ENCODE measurements at places on chromosomes 2 and 18.

- no peak for DNase-seq
These were observed 66.8 kb downstream of the COA5 start for GRCh38 chr2:98541489-98541888.

- no peak for DNase-seq
These were observed 13.9 kb upstream of the SULT1C4 start for GRCh38 chr2:108363908-108364225.

- DNase-seq: peak; percentile 2
These were observed 32.7 kb upstream of the FHL2 start for GRCh38 chr2:105431367-105432043.

DNA sequence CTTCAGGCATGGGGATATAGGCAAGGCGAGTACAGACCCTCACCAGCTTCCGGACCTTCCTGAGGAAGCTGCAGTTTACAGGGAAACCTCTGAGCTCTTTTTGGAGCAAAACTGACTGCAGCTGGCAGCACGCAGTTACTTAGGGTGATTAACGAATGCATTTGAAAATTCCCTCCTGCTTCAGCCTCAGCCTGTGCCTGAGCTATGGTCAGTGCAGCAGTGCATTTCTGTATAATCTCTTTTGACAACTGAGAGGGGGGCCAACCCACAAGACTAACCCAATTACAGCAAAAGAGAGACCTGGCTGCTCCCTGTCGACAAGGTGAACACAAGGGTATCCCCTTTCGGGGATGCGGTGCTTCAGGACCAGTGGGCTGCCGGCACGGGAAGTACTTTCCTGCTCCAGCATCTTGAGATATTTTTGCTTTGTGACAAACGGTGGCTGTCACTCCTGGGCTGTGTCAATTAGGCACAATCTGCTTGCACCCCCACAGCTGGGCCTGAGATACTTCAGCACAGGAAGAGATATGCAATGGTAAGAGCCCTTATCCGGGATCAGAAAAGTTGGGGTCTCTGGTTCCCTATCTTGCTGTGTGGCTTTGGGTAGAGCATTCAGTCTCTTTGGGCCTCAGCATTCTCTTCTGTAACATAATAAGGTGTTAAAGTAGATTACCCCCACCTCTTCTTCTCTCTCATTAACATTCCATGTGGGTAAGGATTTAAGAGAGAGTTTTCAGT, 141.0 kb downstream of the TMEM17 start:
- DNase-seq: no peak

GRCh38 chr2:241111440-241111805, 9.3 kb upstream of the MTERF4 start:
- DNase-seq: no peak

DNA sequence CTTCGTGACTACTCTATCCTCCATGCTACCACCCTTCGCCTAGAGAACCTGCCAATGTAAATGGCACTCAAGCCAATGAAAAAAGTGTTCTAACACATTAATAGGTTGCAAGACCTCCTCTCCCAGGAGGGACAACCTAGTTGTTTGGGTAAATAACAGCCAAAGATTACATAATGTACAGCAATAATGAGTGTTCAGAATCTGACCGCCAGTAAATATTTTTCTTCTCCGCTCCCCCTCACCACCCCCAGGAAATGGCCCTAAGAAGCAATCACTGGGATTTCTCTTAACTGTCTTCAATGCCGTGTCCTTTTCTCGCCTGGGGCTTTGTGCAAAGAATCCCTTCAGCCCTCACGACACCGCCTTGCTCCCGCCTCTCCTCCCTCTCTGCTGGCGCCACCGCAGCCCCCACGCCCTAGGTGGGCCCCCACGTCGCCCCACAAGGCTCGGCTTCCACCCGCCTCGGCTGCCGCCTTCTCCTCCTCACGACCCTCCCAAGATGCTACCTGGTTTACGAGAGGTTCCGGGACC, 458 bp downstream of the HYCC2 start:
- DNase-seq: no peak

DNA sequence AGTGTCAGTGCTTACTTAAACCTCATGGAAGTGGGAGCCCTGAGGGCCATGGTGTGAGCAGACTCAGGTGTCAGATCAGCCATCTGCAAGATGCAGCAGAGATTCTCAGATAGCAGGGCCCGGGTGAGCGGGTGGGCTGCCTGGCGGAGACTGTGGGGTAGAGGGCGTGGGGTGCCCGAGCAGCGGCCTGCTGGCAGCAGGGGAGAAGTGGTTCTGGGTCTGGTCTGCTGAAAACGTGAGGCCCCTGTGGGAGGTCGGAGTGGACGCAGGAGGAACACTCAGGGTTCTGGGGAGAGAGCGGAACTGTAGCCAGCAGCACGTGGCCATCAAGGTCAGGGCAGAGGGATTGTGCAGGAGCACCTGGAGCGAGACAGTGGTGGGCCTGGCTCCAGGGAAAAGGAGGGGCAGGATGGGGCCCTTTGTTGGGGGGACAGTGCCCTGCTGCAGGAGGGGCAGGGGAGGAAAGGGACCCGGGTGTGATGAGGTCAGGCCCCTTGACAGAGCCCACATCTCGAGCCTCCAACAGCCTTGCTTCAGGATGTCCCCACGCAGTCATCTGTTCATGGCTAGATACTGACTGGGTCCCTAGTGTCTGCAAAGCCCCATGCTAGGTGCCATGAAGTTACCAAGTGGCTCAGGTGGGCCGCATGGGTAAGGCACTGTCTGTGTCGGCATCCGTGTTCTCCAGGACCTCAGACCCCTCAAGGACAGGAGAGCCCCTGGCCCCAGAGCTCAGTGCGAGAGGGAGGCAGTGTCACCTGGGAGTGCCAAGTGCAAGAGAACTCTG, 2.7 kb upstream of the ESPNL start:
- no peak for DNase-seq

- no peak for DNase-seq
These were observed 32.8 kb downstream of the CYBRD1 start for GRCh38 chr2:171554991-171555615.

DNA sequence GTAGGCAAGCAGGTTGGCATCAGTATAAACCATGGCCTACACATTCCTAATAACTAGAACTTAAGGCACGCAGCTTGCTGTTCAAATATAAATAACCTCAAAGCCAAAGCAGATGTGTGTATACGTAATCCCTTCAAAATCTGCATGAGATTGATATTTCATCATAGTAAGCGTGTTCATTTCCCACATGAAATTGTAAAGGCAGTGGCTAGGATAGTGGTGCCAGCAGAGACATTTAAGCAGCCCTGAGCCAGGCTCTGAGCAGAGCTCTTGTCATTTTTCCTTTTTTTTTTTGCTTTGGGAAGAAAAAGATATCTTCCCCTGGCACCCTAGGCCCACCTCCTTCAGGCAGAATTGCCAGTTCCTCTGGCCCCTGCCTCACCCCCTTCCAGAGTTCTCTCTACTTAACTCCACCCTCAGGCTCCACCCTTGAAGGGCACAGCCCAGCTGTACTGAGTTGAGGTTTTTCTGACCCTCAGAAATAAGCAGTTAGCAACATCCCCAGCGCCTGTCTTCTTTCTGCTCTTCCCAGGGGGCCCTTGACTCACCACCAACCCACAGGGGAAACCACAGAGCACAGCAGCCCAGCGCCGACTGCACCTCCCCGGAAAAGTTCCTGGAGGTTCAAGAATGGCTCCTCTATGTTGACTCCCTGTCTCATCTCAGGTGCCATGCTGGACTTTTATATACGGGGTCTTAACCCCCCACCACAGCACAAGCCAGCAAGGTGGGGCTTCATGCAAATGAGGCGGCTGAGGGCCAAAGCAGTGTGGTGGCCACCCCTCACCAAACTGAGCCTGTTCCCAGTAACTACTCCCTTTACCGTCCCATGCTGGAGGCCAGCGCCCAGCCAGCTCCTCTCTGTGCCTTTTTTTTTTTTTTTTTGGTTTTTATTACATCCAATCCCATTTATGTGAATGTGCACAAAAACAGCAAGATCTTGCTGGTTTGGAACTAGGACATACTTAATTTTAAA, 84.7 kb downstream of the EHD3 start:
- DNase-seq: no peak

DNA sequence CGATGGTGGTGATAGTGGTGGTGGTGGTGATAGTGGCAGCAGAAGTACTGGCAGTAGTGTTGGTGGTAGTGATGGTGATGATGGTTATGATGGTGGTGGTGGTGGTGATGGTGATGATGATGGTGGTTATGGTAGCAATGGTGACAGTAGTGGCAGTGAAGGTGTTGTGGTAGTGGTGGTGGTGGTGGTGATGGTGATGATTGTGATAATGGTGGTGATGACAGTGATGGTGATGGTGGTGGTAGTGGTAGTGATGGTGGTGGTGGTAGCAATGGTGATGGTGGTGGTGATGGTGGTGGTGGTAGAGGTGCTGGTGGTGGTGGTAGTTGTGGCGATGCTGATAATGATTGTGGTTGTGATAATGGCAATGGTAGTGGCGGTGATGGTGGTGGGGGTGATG, 126.5 kb downstream of the AFF3 start:
- DNase-seq: no peak

- DNase-seq: no peak
These were observed 129.3 kb downstream of the LNPK start for GRCh38 chr2:175872721-175873120.

DNA sequence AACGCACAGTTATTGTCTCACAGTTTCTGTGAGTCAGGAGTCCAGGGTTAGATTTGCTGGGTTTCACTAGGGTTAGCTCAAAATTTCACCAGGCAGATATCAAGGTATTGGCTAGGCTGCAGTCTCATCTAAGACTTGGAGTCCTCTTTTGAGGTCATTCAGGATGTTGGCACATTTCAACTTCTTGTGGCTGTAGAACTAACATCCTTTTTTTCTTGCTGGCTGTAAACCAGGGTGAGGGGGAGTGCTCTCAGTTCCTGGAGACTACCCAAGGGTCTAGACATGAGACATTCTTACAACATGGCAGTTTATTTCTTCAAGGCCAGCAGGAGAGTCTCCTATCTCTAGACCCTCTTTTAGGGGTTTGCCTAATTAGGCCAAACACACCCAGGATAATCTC, 12.8 kb upstream of the CAVIN2 start:
- no peak for DNase-seq

GRCh38 chr2:46886268-46887027, 29.2 kb downstream of the MCFD2 start:
- no peak for DNase-seq

GRCh38 chr2:177740700-177741099, 331.9 kb downstream of the PDE11A start:
- DNase-seq: no peak

- DNase-seq: no peak
These were observed 27.8 kb upstream of the RHOB start for GRCh38 chr2:20419007-20419576.

GRCh38 chr2:102367331-102367971, 11.9 kb downstream of the IL18R1 start:
- DNase-seq: no peak

DNA sequence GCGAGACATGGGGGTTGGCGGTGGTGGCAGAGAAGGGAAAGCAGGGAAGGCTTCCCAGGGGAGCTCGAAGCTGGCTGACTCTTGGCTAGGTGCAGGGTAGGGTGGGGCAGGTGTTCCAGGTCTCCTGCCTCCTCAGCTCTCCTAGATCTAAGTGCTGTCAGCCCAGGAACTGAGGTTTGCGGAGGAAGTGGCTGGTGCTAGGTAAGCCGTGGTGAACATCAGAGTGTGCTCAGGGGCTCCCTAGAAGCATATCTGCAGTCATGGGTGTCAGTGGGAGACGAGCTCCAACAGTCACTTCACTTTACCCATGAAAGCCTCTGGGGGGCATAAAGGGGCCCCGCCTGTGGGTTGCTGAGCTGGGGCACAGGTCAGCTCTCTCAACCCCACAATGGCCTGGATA, 34.1 kb downstream of the ARHGEF4 start:
- DNase-seq: no peak

DNA sequence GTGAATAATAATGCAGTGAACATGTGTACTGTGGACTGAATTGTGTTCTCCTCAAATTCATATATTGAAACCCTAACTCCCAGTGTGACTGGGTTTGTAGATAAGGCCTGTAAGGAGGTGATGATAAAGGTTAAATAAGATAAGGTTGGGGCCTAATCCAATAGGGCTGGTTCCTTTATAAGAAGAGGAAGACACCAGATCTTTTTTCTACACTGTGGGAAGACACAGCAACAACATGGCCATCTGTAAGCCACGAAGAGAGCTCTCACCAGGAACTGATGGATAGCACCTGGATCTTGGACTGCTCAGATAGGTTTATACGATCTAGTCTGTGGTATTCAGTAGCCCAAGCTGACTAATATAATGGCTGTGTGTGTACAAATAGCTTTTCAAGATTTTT, 66.8 kb downstream of the BMPR2 start:
- DNase-seq: no peak

GRCh38 chr2:8590938-8591337, 90.9 kb upstream of the ID2 start:
- DNase-seq: no peak

DNA sequence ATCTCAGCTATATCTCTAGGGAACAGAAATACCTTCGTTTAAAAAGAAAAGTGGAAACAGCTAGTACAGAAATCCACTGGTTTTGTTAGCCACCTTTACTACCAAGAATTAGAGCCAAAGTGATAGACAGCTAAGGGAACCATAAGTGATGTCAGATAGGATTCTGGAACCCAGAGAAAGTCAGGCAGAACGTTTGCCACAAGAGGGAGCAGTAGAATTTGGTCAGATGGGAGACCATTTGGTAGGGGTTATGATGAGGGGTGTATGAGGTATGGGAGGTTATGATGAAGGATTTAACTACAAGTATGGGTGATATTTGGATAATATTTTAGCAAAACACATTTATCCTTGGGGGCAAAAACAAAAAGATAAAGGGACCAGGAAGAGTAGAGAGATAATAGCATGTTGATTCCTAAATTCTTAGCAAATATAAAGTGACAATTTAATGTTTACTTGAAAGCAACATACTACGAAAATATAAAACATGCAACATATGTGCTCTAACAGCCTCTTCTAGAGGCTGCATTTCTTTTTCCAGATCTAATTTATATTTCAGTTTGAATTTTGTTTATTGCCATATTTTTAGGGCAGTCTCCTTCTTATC, 3.3 kb downstream of the SLC8A1 start:
- DNase-seq: no peak

DNA sequence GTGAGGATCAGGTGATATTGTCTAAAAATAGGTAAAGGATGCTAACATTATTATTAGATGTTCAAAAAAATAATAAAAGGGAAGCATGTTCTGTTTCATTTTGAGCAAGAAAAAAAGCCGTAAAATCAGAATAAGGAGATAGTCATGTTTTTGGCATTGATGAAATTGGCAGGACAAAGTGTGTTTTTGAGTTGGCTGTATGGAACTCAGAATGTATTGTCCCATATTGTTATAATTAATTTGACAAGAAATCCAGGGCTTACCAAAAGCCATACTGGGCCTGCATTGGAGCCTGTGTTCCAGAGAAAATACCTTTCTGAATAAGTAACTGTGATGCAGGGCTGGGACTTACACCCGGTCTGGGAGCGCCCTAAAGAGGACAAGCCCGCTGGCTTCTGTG, 232.0 kb downstream of the AGAP1 start:
- DNase-seq: no peak

GRCh38 chr18:5538544-5538943, 5.3 kb downstream of the EPB41L3 start:
- no peak for DNase-seq

DNA sequence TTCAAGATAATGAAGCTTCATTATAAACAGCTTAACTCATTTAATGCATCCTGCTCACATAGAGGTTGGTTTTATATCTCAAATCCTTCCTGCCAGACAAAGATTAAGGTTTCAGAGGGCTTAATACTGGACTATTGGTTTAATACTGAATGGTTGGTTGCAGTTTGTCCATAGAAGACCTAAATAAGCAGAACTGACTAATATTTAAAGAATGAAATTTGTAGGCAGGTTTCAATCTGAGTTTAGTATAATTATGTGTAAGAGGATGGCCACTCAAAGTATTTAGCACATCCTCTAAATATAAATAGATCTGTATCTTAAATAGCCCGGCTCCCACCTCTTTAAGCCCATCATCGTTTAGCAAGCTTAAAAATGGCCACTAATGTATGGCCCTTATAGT, 92.5 kb downstream of the EPB41L5 start:
- no peak for DNase-seq

All from hypothalamus (tissue), 51 donors.